Uterus (tissue), 4 donors: ENCODE measurements at places on chromosomes 3 and 15. TPM values are rescaled to one million over a fixed set of nuclear protein-coding genes. Genes with fewer than 3 reads are reported as not detected.

DNA sequence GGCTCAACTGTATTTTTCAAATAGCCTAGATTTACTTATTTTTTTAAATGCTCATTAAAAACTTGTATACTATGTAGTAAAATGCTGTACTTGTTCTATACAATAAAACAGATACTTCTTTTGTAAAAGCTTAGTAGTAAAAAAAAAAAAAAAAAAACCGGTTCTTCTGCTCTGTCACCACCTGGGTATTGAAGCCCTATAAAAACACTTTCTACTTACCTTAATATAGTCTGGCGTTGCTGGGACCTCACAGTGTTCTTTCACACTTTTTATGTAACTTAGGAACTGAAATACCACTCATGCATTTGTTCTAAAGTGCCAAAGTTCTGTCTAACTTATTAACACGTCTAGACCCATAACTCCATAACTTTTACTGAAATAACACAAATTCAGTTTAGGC lies 61.4 kb downstream of the TASOR start:
- no peak for DNase-seq

DNA sequence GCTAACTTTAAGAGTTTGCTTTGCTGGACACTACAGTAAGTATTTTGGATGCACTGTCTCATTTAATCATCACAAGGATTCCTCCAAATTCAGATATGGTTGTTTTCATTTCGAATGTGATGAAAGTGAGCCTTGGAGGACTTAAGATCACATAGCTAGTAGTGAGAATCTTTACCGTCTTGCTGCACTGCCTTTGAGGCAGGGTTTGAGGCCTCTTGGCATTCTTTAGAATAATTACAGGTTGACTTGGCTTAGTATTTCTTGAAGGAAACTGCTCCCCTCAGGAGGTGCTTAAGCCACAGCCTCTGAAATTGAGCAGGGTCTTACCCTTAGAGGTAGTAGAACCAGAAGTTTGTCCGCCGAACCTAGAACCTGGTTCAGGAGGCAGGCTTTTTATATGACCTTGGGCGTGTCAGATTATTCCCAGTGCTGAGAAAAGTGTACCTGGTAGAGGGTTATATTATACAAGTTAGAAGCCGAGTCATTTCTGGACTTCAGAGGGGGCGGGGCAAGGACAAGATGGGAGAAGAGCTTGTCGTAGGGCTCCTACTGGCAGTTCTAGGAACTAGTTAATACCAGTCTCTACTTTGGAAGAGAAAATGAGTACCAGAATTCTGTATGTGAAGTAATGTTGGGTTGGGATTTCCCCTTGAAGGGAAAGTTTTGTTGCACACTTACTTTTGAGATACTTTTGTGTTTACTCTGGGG lies 1.1 kb downstream of the TFG start:
- no peak for DNase-seq

- no peak for DNase-seq
Observed at GRCh38 chr3:150270883-150271590, 137.1 kb upstream of the TSC22D2 start.

GRCh38 chr3:146929696-146930095 lies 324.6 kb upstream of the PLSCR5 start:
- no peak for DNase-seq

DNA sequence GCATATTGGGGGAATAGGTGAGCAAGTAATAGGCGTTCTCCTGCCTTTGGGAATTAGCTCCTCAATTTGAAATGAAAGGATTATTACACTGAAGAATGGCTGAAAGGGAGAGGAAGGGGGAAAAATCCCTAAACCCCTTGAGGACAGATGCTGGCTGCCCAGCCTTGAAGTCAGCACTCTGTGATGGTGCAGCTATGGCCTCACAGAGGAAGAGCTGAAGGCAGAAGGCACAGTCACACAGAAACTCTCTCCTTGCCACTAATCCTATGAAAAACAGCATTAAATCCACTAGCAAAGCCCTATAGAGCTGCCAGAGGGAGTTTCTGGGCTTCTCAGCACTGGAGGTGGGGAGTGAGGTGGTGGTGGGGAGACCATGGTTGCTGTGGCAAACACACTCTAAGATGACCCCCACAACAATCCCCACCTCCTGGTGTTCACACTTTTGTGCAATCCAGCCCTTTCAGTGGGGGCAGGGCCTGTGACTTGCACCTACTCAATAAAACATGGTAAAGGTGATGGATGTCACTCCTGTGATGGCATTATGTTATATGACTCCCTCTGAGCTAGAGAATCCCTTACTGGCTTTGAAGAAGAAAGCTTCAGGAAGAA lies 101.2 kb downstream of the RFTN1 start:
- DNase-seq, result no peak

- DNase-seq, result no peak
Observed at GRCh38 chr3:13557417-13557816, 8.5 kb downstream of the FBLN2 start.

GRCh38 chr15:48619446-48619845 lies 26.1 kb downstream of the FBN1 start:
- DNase-seq, result no peak

- no peak for DNase-seq
Observed at GRCh38 chr3:25910997-25911396, 121.1 kb downstream of the OXSM start.

GRCh38 chr3:30352410-30353318 lies 253.7 kb upstream of the TGFBR2 start:
- DNase-seq, result no peak

GRCh38 chr3:137282871-137283270 lies 325.1 kb downstream of the IL20RB start:
- DNase-seq, result no peak

- DNase-seq, result no peak
Observed at GRCh38 chr15:36401586-36401966, 177.8 kb upstream of the CDIN1 start.

DNA sequence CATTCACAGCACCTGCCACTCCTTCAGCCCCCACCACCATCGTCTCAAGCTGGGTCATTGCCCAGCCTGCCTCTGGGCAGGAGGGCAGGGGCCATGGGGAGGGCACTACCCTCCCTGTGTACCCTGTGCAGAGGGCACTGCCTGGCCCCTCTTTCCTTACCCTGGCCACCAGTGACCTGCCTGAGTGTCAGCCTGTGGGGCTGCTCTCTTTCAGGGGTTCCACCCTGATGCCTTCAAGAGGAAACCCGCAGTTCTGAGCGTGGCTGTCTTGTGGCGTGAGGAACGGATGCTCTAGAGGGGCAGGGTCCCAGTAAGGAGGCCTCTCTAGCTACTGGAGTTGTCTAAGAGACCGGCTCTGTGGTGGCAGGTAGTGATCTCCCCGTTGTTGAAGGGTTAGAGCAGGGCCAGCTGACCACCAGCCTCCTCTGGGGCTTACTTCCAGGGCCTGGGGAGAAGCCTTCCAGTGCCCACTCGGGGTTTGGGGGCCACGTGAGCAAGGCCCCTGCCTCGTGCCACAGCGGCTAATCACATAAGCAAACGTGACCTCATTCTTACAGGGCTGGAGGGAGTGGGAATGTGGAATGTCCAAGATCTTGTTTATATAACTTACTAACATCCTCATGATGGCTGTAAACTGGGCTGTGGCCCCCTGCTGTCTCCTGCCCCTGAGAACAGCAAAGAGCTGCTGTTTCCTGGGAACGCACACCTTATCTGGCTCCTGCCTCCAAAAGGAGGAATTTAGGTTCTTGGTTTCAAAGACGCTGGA lies 31.4 kb upstream of the SEC13 start:
- no peak for DNase-seq

DNA sequence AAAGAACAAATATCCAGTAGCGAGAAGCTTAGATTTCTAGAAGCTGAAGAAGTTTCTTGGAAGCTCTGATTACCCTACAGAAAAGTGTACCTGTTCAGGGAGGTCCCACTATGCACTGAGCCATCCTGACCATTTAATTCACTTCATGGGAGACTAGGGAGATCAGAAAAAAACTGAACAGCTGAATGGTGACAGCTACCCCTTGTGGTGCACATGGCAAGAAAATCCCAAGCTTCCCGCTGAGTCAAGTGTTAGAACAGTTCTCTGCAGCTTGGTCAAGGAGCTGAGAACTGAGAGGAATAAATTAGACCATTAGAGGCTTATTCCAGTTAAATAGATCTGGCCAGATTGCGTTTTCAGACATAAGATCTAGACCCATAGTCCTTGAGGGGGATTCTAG lies 197.2 kb upstream of the VEPH1 start:
- DNase-seq, result no peak

- DNase-seq, result peak; percentile 18
Observed at GRCh38 chr3:196287090-196287439, 461 bp downstream of the PCYT1A start.

- DNase-seq, result no peak
Observed at GRCh38 chr3:101996832-101997231, 147.5 kb downstream of the NFKBIZ start.

DNA sequence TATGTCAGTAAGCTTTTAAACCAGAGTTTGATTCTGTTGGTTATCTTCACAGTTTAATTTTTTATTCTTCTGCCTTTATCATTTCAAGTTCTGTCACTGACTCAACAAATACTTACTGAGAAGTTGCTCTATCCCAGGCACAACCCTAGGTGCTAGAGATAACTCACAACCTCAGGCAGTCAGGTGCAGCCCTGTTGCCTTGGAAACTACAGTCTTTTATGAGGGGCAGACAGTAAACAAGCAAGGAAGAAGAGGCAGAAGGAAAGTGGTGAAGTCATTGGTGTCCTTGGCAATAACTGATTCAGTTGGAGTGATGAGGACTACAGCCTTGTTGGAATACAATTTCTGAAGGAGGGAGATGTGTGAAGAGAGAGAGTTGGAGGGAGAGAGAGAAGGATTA lies 142.1 kb upstream of the LRTM1 start:
- no peak for DNase-seq

DNA sequence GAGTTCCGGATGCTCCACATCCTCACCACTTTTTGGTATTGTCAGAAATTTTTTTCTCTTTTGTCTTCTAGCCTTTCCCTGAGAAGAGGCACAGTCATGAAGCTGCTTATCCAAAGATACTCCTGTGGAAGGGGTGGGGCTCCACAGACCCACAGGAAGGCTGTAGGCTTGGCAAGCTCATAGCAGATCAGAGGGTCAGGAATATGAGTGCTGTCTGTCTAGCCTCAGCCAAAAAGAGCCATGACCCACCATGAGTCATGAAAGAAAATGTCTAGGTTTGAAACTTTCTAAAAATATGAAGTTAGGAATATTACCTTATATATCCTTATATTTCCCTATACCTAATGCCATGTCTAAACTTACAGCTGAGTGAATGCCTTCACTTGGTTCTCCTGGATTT lies 118.2 kb upstream of the THBS1 start:
- DNase-seq, result no peak

- no peak for DNase-seq
Observed at GRCh38 chr3:71384837-71385716, 198.5 kb downstream of the FOXP1 start.

DNA sequence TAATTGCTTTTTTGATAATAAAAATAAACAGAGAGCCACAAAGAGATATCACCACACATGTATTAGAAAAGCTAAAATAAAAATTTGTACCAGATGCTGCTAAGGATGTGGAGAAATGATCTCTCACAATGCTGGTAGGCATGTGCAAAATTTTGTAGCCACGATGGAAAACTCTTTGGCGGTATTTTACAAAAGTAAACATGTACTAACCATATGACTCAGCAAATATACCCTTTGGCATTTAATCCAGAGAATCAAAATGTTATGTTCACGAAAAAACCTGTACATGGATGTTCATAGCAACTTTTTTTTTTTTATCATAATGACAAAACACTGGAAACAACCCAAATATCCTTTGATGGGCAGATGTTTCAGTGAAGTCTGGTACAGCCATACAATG lies 261.2 kb downstream of the LPP start:
- no peak for DNase-seq

DNA sequence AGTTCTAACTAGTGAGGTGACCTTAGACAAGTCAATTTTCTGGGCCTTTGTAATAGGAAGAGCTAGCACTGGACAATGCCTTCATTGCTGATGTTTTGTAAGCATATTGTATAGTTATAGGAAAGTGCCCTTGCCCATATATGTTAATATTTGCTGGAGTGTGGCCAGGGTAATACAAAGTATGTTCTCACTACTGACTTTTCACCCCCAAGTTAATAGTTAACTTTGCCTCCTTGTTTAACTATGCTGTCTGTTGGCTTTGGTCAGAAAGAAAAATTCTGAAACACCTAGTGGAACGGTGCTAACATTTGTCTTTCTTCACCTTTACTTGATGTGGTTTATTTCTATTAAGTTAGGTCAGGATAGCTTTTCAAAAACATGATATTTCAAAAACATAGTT lies 287.4 kb upstream of the CTNNB1 start:
- DNase-seq, result no peak

GRCh38 chr3:150545419-150546225 lies 674 bp downstream of the SERP1 start:
- no peak for DNase-seq

The THRB gene
- 4.6 TPM for total RNA-seq

The ZNF660 gene
- 3.8 TPM for total RNA-seq

The CCR9 gene
- total RNA-seq, result not detected

The TP63 gene
- 2.5 TPM for total RNA-seq

The ACP3 gene
- not detected for total RNA-seq
